GM23248 (cell line): ENCODE measurements at places on chromosomes 7 and 10.

DNA sequence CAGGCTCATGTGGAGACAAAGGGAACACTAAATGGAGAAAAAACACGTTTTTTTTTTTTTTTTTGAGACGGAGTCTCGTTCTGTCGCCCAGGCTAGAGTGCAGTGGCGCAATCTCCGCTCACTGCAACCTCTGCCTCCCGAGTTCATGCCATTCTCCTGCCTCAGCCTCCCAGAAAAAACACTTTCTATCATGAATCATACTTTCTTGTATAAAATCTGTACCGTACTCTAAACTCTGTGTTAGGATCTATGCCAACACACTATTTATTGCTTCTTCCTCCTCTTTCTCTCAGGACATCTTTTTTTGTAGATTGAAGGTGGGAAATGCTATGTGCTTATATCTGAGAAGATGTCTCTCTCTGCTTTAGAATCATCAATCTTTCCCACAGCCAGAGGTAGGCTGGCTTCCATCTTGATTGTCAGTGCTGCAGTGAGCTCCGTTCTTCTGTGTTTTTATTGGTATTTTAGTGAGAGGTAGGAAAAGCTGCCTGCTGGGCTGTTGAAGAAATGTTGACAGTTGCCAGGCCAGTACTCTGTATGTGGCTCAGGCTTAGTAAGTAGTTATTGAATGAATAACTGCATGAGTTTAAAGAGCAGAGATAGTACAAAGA is 101.1 kb downstream of the GPR85 start:
- DNase-seq, result peak; percentile 77

- DNase-seq, result peak; percentile 49
These were observed 264.9 kb upstream of the FERD3L start for GRCh38 chr7:19410106-19410505.

DNA sequence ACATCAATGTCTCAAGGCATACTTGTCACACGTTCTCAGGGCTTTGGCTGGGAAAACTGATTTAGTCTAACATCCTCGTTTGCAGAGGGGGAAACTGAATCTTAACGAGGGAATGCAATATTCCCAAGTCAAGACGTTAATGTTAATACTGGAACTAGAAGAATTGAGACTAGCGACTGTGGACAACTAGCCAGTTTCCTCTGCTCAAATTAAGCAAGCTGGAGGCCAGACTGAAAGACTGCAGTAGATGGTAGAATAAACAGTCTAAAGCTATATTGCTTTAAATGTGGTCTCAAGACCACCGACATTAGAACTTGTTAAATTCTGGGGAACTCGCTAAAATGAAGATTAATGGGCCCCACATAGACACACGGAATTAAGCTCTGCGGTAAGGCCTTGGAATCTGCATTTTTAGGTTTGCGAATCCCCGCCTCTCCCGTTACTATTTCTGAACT is 639 bp upstream of the TFAM start:
- no peak for DNase-seq

DNA sequence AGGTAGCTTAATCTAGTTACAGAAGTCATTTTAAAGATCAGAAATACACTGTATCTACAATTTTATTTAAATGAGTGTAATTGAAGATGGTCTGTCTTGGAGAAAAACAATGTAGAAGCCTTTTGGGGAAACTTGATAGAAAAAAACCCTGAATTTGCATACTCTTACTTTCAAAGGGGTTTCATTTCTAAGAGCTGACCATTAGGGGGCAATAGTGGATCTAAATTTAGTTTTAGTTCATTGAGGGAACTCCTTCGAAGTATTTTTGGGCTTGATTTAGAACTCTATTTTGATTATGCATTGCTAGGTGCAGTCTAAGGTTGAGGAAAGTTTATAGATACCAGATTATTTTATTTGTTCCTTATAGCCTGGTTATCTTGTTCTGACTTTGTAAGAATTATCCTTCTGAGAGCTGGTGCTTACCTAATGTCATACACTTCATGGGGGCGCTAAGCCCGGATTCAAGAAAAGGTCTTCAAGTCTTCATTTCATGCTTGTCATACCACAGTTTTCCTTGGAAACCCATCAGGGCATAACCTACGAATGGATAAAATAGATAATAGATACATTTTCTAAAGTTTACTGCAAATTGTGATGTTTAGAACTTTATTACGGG is 69.1 kb upstream of the MXI1 start:
- peak; percentile 75 for DNase-seq

- DNase-seq, result peak; percentile 20
These were observed 42.5 kb upstream of the BTRC start for GRCh38 chr10:101311185-101312066.

DNA sequence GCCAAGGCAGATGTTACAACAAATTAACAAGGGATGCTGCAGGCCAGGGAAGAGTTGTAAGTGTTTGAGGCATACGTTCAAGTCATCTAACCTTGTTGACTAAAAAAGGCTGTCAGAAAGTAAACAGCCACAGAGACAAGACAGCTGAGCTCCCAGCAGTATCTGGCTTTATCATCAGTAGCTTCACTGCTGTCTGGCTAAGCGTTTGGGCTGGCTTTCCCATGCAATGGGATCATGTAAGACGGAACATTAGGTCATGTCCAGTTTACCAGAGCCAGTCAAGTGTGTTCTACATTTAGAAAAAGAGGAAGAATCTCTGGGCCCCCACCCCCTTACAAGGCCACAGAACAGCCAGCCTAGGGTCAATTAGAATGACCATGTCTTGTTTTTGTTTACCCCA is 51.3 kb upstream of the GSAP start:
- no peak for DNase-seq

- DNase-seq, result peak; percentile 23
These were observed 29.3 kb downstream of the NPS start for GRCh38 chr10:127578259-127578960.

- no peak for DNase-seq
These were observed 16.0 kb upstream of the ZNF33B start for GRCh38 chr10:42654419-42654818.

- no peak for DNase-seq
These were observed 410.0 kb upstream of the RNF32 start for GRCh38 chr7:156230576-156230975.
